ENCODE measurements at places on chromosomes 2 and 18.
A peak's percentile ranks its signal among the peaks of the same experiment; 100 is the strongest.

- DNase-seq: no peak
Observed at GRCh38 chr18:77025831-77026363, 106.7 kb downstream of the MBP start.

- DNase-seq: peak; percentile 29
Observed at GRCh38 chr2:20465716-20466394, 19.0 kb downstream of the RHOB start.

DNA sequence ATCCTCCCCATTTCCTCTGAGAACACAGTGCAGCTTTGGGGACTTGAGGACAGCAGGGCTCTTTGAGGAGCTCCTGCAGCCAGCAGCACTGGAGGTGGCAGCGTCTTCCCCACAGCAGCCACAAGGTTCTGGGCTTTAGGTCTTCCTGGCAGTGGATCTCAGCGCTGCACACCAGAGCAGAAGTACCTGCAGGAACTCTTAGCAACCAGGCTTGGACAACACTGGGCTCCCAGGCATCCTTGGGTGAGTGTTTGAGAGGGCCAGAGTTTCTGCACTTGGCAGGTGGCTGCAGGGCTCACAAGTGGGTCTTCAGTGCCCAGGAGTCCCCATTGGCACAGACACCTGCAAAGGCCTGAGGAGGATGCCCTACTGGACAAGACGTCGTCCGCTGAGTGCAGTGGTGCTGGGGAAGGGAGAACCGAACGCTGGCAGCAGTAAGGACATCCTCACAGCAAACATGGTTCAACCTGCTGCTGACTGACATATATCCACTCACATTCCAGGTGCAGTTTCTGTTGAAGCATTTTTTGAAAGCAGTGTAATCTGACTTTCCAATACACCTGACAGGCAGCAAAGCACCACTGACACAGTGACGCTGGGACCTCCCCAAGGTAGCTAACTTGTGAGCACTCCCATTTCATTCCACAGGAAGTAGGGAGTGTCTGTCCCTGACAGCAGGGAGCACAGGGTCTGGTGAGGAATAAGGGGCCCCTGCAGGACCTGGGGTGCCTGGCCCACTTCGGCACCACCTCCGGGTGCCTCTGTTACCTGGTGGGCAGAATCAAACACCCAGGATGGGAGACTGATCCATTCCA, 149.9 kb upstream of the COPS8 start:
- DNase-seq: no peak

- no peak for DNase-seq
Observed at GRCh38 chr18:71324356-71324755, 1035.5 kb downstream of the SOCS6 start.

- no peak for DNase-seq
Observed at GRCh38 chr2:35374845-35375244, 980.7 kb upstream of the CRIM1 start.

- DNase-seq: no peak
Observed at GRCh38 chr2:33058716-33059470, 112.1 kb downstream of the LTBP1 start.

- DNase-seq: no peak
Observed at GRCh38 chr2:231391981-231392380, 3.5 kb upstream of the B3GNT7 start.

DNA sequence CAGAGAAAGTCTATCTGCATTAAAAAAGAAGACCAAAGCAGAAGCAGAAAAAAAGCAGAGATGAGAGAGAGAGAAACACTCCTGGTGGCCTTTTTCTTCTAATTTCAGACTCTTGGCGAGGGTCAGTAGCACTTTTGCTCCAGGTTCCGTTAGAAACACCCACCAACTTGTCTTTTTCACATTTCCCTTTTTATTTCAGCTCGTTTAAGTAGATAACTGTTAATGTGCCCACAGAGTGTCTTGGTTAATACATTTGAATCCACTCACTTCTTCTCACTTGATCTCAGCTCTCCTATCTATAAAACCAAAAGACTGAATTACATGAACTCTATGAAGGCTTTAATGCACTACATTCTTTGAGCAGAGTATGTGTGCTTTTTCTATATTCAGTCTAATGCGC, 63.1 kb downstream of the AAK1 start:
- DNase-seq: no peak

GRCh38 chr2:19846030-19846429, 55.8 kb downstream of the TTC32 start:
- DNase-seq: peak; percentile 48

DNA sequence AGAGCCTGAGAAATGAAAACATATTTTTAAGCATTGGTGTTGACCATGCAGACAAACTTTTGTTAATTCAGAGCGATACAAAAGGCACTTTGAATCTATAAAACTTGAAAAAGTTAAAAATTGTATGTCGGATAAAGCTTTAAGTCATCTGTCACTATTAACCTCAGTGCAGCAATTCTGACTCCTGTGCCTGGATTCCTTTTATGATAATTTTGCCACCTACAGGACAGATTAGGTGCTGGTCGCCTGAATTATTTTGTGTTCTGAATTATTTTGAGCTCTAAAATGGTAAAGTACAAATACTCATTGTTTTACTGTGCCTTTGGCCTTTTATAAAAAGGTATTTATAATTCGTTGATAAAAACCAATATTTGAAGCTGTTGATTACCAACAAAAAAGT, 19.4 kb upstream of the RNF138 start:
- DNase-seq: peak; percentile 28

DNA sequence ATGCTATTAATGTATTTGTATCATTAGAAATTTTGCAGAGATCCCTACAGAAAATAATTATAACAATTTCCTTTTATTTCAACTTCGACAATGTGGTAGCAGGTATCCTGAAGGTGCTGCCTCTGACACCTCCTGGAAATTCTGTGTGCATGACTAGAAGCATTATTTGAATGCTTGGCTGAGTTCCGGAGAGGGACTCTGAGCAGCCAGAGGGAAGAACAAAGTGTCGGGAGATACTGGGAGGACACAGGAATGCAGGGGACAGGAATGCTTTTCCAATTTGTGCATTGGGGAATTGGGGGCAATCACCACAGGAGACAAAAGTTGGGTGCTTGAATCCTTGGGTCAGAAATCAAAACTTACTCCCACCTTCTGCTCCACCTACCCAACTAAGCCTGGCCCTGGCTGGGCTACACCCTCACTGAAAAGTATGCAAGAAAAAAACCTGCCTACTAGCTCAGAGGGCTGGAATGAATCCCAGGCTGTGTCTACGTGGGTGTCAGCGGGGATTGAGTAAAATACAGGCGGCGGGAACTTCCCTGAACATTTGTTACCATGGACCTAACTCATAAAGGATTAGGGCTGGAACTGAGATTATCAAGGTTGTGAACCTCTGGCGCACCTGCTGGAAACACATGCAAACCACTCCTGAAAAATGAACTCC, 299.3 kb downstream of the SOX11 start:
- DNase-seq: no peak

DNA sequence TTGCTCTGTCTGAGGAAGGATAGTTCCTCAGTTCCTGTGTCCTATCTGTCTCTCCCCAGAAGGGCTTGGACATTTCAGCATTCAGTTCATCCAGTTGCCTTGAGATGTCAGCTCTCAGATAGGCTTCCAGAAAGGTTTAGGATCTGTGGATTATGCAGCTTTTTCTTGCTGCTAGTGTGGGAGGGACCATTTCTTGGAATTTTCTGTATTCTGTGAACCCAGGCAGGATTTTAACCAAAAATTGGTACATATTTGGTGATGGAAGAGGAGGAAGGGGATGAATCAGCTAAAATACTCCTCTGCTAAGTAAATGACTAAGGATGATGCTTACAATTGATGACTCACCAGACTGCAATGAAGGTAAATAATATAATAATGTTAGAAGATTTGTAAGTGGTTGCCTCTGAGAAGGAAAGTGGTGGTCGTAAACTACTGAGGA, 58.6 kb upstream of the DOCK10 start:
- peak; percentile 93 for DNase-seq

- DNase-seq: no peak
Observed at GRCh38 chr2:73985308-73986084, 786 bp downstream of the TET3 start.

DNA sequence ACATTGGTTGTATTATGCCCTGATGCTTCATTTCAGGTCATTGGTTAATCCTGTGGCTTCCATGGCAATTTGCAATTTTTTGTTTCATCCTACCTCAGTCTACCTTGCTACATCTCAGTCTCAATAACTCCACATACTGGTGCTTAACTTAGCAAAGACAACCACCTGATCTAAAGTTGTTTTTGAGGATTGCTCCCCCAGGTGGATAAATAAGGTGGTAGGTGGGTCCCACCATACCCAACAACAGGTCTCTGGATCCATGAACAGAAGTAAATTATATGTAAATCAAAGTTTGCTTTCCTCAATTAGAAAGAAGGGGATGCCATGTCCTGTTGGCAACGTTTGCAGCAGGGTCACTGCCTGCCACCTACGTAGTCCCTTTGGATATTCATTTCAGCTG, 7.0 kb downstream of the XIRP2 start:
- DNase-seq: no peak

- peak; percentile 80 for DNase-seq
Observed at GRCh38 chr2:171524018-171524401, 1.7 kb downstream of the CYBRD1 start.

- peak; percentile 43 for DNase-seq
Observed at GRCh38 chr2:61179701-61180639, 18.0 kb downstream of the C2orf74 start.

- DNase-seq: no peak
Observed at GRCh38 chr2:204354442-204354856, 190.8 kb upstream of the PARD3B start.

- DNase-seq: no peak
Observed at GRCh38 chr2:40668425-40668824, 216.5 kb upstream of the SLC8A1 start.
